ENCODE measurements at places on chromosomes 11 and 22.

- no peak for DNase-seq
Measured at GRCh38 chr11:16981651-16982194, 32.5 kb downstream of the PLEKHA7 start.

DNA sequence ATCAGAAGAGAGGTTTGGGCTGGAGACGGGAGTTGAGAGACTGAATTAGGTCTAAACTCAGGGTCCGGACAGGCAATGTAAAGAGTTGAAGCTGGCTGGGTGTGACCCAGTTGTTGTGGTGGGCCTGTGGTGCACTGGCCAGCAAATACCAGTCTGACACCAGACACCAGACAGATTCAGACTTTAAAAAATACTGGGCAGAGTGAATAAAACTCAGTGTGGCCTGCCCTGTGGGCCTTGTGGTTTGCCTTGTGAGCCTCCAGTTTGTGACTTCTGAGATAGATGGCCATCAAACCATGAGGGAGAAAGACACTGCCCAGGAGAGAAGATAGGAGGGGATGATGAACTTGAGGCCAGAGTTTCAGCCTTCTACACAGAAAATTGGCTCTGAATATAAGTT, 25.8 kb downstream of the RCN1 start:
- no peak for DNase-seq

GRCh38 chr11:11545285-11546275, 76.2 kb downstream of the GALNT18 start:
- DNase-seq, result no peak

- DNase-seq, result peak; percentile 91
Measured at GRCh38 chr11:47415949-47416472, 7.6 kb downstream of the SLC39A13 start.

- peak; percentile 67 for DNase-seq
Measured at GRCh38 chr11:125956391-125957134, 10.7 kb downstream of the VSIG10L2 start.

- DNase-seq, result no peak
Measured at GRCh38 chr11:122044086-122044485, 71.9 kb downstream of the BLID start.

DNA sequence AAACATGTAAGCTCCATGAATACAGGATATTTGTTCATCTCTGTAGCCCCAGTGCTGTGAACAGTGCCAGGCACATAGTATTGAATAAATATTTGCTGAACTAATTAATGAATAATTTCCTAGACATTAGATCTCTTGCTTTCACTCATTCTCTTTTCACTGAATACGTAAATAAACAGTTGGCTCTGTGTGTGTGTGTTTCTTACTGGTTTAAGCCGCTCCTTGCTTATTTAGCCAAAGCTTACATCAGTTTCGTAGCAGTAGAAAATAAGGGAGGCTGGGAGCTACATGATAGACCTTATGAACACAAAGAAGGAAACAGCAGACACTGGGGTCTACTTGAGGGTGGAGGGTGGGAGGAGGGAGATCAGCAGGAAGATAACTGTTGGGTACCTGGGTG, 17.2 kb downstream of the KREMEN1 start:
- DNase-seq, result no peak

GRCh38 chr22:42938976-42939375, 76.0 kb downstream of the PACSIN2 start:
- no peak for DNase-seq

GRCh38 chr11:97231231-97231630, 841.4 kb downstream of the JRKL start:
- no peak for DNase-seq

DNA sequence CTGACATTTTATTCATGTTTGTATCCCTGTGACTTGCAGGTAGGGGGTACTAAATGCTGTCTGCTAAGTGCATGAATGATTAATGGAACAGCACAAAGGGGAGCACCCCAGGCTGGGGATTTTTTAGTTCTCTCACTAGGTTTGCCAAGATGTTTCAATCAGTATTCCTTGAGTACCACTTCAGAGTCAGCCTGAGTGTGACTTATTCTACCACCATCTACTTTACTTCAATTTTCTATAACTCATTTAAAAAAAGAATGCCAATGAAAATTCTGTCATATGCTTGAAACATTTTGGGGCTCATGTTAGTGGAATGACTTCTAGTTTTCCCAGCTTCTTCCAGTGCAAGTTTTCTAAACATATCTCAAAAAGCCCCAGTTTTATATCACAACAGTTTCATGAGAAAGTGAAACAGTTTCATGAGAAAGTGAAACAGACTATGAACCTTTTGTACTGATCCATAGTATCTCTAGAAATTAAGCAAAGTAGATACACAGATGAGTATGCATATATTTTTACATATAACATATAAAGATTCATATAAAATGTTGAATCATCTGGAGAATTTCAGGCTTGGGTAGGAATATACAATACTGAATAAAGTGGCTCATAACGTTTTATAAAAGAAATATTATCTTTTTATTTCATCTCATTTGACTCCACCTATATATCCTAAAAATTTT, 252.4 kb downstream of the GRM5 start:
- no peak for DNase-seq

- DNase-seq, result no peak
Measured at GRCh38 chr11:107908211-107908610, 20.0 kb upstream of the RAB39A start.

DNA sequence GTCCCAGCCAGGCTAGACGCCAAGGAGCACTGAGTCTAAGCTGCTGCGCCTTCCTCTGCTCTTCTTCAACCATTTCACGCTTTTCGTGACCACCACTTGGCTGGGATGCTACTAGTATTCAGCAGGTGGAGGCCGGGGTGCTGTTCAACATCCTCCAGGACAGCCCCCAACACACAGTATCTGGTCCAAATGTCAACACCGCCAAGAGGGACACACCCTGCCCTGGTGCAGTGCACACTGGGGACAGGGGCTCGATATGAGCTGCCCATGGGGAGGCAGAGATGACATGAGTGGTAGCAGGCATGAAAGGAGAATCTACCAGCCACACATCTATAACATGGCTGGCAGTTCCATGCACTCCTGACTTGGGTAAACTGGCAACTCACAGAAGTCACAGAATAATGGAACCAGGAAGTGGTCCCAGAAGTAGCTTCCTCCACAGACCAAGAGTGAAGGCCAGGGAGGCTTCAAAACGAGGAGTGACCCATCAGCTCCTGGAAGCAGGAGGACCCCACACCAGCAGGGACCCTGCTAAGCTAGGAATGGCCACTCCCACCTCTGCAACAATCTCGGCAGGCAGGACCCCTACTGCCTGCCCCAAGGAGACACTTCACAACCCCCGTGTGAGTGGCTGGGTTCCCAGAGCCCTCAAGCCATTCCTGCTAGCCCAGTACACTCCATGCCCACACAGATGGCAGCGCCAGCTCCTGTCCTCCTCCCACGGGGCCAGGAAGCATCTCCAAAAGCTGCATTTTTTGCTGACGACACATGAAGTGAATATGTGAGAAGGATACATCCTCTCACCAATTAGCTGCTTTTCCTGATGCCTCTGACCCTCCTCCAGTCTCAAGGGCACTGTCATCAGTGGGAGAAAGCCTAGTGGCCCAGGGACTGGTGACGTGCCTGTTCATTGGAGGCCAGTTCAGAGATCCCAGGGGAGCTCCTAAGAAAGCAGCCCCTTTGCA, 78.8 kb downstream of the DGCR2 start:
- no peak for DNase-seq

DNA sequence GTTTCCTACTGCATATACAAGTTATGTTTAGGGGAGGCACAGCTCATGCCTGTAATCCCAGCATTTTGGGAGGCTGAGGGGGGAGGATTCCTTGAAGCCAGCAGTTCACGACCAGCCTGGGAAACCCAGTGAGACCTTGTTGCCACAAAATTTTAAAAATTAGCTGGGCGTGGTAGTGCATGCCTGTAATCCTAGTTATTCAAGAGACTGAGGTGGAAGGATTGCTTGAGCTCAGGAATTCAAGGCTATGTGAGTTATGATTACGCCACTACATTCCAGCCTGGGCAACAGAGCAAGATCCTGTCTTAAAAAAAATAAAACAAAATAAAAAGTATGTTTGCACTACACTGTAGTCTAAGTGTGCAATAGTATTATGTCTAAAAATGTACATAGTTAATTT, 108.8 kb upstream of the TEAD1 start:
- DNase-seq, result no peak

- DNase-seq, result no peak
Measured at GRCh38 chr11:45021001-45021400, 70.3 kb upstream of the TP53I11 start.

- DNase-seq, result no peak
Measured at GRCh38 chr22:30873661-30874060, 94.9 kb downstream of the MORC2 start.

GRCh38 chr11:10067629-10068300, 226.3 kb downstream of the SBF2 start:
- DNase-seq, result no peak

DNA sequence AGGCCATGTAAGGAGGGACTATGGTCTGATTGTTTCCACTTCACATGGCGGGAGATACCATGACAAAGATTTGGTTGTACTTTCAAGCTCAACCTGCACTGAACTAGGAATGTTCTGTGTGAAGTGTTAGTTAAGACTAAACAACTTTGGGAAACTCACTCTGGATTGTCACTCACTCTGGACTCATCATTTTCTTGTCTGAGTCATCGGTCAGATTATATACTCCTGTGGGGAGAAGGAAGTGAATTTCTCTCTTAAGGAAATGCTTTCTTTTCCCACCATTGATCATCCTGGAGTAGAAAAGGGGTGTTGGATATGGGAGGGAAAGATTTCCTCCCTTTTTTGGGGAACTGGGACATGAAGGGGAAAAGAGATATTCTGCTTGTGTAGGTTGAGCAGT, 26.9 kb upstream of the CAT start:
- DNase-seq, result no peak

DNA sequence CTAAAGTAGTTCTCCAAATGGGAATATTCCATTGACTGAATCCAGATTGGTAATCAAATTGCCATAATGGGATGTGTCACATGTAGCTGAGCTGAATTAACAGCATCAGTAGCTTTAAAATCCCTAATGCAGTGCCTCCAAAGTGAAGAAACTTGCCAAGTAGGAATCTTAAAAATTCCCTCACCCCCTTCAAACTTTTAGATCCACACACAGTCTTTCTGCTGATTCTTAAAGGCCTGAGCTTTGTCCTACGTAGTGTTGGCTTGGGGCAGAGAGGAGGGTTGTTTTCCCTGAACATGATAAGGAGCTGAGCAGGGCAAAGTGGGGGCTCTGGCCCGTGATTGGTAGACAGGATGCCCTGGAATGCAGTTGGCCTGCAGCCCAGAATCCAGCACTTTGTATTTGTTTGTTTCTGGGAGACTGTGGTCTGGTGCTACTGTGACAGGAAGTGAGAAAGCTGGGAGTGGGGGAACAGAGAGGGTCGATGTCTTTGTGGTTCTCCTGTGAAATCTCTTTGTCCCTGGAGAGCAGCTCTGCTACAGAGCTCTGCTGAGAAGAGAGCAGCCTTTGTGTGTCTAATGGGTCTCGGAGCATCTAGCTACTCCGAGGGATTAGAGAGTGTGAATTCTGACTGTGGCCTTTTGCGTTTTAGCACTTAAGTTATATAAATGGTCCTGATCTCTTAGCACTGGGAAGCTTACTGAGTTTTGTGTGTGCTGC, 16.9 kb downstream of the CTNND1 start:
- peak; percentile 88 for DNase-seq

GRCh38 chr22:48858856-48859255, 968.8 kb downstream of the BRD1 start:
- DNase-seq, result no peak

DNA sequence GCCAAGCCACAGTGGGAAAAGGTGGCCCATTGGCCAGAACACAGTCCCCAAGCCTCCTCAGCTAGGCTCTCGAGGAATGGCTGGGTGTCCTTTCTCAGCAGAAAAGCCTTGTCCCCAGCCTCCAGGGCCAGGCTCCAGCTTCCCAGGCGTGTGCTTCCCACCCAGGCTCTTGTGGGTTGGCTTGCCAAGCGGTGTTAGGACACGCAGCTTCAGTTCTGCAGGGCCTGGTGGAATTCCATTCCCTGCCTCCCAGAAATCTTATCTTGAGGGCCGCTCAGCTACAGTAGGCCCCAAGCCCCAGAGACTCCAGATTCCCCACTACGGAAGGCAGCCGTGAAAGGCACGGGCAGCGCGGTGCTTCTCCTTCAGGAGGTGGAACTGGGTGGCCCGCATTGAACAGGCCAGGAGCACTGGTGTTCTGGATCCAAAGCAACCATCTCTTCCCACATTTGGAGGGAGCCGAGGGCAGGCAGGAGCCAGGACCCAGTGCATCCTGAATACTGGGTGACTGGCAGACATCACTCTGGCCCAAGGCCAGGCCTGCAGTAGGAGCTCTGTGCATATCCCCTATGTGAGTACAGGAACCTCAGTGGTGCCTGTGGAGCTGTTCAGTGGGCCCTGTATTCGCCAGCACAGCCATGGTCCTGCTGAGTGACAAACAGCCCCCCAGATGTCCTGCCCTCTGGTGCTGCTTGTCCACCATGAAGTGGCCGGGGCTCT, 16.7 kb upstream of the KCNQ1OT1 start:
- no peak for DNase-seq

- peak; percentile 33 for DNase-seq
Measured at GRCh38 chr22:46047226-46047625, 70.3 kb upstream of the WNT7B start.

DNA sequence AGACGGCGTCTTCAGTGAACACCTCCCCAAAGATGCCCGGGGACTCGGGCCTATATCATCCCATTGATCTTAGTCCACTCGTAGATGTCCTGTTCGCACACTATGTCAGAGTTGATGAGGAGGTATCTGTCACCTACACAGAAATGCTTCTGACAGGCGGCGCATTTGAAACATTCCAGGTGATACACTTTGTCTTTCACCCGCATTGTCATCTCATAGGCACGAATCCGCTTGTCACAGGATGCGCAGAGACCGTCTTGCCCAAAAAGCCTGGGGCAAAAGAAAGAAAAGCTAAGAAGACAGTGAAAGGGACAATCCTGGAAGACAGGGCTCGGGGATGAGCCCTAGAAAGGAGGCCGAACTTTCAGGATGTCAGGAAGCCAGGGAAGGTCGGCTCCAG, 32.6 kb downstream of the LMO2 start:
- DNase-seq, result no peak

GRCh38 chr11:130379276-130379675, 49.1 kb downstream of the ADAMTS8 start:
- no peak for DNase-seq

GRCh38 chr11:75822541-75822940, 7.5 kb downstream of the UVRAG start:
- DNase-seq, result no peak

Data from ovary (tissue), 10 donors.